ENCODE measurements at places on chromosomes 3 and 15.

DNA sequence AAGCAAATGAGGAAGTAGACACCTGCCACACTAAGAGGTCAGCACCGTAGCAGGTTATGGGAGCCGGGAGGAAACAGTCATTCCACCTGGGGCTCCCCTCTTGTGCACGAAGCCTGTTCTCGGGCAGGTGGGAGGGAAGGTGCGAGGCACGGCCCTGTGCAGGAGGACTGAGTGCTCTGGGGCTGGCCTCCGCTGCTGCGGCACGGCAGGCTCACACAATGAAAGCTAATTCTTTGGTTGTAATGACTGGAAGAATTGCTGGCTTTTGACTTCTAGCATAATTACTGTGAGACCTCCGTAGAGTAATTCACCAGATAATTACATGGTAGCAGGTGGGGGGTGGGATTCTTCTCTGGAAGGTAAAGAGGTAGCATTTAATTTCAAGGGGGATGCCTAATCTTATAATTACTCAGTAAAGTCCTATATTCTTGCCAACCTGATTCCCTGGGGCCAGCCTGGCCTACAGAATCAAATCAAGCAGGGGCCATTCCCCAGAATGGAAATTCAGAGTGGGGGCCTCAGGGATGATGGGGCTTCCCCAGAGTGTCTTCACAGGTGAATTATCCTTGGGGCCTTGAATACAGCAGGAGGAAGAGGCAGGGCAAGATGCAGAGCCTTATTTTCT, 129.1 kb downstream of the TPRA1 start:
- no peak overlapping the region for H3K27ac ChIP-seq
- no peak overlapping the region for H3K4me3 ChIP-seq
- no peaks in the 10 kb centered on the region for H3K4me1 ChIP-seq

GRCh38 chr3:130969621-130970020, 57.0 kb downstream of the ASTE1 start:
- no peaks in the 10 kb centered on the region for H3K27me3 ChIP-seq
- H3K4me1 ChIP-seq = peaks cover 1% of the 10 kb centered on the region
- H3K4me3 ChIP-seq = no peak overlapping the region
- H3K36me3 ChIP-seq = peaks cover 40% of the 10 kb centered on the region
- no peak for DNase-seq

DNA sequence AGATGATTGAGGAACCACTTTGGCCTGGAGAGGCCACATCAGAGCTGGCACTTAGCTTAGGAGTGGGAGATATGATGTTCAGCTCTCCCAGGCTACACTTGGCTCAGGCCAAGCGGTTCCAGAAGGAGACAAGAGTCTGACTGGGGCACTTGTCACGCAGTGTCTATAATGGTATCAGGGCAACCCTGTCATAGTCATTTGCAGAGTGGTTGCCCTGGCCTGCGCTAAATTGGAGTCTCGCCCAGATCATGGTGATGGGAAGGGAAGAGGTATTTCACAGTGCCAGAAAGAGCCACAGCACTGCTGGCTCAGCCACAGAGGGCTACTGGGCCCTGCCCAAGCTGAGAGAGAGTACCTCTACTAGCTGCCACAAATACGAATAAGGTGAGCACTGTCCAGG, 186.9 kb upstream of the CRBN start:
- no peaks in the 10 kb centered on the region for H3K27me3 ChIP-seq
- no peak for DNase-seq
- no peak overlapping the region for H3K27ac ChIP-seq
- H3K4me1 ChIP-seq = no peaks in the 10 kb centered on the region
- no peak overlapping the region for H3K4me3 ChIP-seq

- no peak for DNase-seq
- H3K36me3 ChIP-seq = no peaks in the 10 kb centered on the region
- H3K4me3 ChIP-seq = no peak overlapping the region
- H3K4me1 ChIP-seq = peaks cover 17% of the 10 kb centered on the region
- H3K27me3 ChIP-seq = peaks cover 1% of the 10 kb centered on the region
These were observed 69.2 kb upstream of the CSTA start for GRCh38 chr3:122255757-122256439.

DNA sequence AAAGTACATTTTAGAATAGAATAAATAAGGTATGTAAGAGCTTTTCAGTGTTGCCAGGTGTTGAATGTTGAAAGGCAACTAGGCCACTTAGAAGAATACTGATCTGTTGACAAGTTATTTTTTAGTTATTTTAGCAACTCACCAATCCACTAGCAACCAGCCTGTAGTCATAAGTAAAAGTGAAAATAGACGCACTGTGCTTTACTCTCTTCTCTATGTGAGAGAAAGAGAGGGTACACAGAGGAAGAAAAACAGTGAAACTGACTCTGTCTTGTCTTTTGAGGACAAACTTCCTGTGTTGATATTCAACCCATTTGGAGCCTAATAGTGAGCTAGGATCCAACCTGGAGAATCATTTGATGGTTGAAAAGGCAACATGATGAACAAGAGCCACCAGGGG, 327.1 kb upstream of the GOLIM4 start:
- H3K36me3 ChIP-seq = no peaks in the 10 kb centered on the region
- H3K4me1 ChIP-seq = no peaks in the 10 kb centered on the region
- no peaks in the 10 kb centered on the region for H3K27me3 ChIP-seq
- no peak overlapping the region for H3K27ac ChIP-seq
- H3K4me3 ChIP-seq = no peak overlapping the region

DNA sequence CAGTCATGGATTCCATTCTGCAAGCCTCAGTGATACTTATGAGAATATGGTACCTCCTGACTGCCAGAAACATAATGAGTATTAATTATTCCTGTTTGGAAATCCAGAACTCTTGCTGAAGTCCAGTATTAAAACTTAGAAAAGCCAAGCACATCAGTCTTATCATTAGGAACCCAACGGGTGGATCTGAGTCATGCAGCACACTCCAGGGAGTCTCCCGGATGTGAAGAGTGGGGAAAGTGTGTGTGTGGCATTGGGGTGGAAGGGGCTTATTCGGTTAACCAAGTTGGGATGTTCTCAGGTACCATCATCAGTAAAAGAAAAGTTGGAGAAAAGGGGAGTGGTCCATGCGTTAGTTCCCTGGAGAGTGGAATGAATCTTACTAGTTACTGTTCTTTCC, 181.1 kb downstream of the PLCL2 start:
- H3K4me1 ChIP-seq = peaks cover 17% of the 10 kb centered on the region
- no peak overlapping the region for H3K4me3 ChIP-seq
- peaks cover 55% of the 10 kb centered on the region for H3K36me3 ChIP-seq
- DNase-seq = no peak
- no peak overlapping the region for H3K27ac ChIP-seq
- no peaks in the 10 kb centered on the region for H3K27me3 ChIP-seq

DNA sequence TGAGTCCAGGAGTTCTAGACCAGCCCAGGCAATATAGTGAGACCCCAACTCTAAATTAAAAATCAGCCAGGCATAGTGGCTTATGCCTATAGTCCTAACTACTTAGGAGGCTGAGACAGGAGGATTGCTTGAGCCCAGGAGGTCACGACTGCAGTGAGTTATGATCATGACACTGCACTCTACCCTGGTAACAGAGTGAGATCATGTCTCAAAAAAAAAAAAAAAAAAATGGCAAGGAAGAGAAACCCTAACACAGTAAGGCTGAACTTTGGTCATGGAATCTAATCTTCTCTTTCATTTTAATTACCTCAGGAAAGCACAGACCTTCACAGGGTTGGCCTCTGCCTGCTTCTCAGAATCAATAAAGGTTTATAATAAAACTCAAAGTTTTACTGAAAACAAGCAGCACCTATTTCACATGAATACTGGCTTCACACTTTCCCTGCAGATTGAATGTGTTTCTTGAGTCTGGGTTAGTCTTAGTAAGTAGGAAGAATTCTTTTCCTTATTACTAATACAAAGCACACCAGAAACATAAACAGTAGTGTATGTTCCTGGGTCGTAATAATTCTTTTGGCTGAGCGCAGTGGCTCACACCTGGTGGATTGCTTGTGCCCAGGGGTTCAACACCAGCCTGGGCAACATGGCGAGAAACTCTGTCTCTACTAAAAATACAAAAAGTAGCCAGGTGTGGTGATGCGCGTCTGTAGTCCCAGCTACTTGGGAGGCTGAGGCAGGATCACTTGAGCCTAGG, 11.6 kb upstream of the NR2C2 start:
- H3K36me3 ChIP-seq = no peaks in the 10 kb centered on the region
- no peak overlapping the region for H3K4me3 ChIP-seq

DNA sequence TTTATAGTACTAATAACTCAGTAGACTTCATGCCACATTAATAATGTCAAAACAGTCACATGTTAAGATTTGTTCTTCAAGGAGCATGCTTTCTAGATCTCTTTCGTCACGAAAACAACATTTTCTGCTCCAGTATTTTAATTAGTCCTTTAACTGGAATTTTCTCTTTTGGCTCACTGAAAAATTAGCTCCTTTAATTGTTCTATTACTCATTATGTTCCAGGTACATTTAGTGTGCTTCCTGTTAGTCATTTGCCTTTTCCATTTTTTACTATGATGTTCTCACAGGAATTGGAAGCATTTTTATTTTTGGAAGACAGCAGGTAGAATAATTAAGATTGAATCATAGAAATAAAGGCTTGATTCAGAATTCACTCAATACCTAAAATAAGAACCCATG, 111.2 kb downstream of the SLC9A9 start:
- no peaks in the 10 kb centered on the region for H3K27me3 ChIP-seq
- no peak overlapping the region for H3K4me3 ChIP-seq
- no peak for DNase-seq
- no peak overlapping the region for H3K27ac ChIP-seq
- H3K36me3 ChIP-seq = no peaks in the 10 kb centered on the region

DNA sequence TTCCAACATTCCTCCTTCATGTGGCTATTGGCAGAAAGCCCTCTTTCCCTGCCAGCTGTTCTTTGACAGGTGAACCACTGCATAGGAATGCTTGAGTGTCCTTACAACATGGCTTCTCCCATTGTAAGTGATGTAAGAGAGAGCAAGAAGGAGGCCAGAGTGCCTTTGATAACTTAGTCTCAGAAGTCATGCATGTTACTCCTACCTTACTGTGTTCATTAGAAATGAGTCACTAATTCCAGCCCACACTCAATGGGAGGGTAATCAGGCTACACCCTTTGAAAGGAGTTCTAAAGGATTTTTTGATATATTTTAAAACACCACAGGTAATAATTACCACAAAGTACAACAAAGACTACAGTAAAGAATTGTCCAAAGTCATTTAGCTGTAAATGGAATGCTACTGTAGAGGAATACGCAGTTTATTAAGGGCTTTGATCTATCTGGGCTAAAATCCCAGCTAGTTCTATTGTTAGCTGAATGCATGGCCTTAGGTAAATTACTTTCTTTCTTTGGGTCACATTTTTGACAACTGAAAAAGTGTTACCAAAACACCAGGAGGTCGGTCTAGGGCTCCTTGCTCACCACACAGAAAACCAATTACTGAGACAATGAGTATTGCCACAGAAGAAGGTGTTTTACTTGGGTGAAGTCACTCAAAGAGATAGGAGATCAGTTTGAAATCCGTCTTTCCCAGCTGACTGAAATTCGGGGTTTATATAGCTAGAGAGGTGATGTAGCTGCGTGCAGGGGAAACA, 154.9 kb downstream of the GRM7 start:
- no peaks in the 10 kb centered on the region for H3K4me1 ChIP-seq
- H3K4me3 ChIP-seq = no peak overlapping the region
- no peaks in the 10 kb centered on the region for H3K27me3 ChIP-seq
- no peaks in the 10 kb centered on the region for H3K36me3 ChIP-seq
- no peak for DNase-seq
- H3K27ac ChIP-seq = no peak overlapping the region

DNA sequence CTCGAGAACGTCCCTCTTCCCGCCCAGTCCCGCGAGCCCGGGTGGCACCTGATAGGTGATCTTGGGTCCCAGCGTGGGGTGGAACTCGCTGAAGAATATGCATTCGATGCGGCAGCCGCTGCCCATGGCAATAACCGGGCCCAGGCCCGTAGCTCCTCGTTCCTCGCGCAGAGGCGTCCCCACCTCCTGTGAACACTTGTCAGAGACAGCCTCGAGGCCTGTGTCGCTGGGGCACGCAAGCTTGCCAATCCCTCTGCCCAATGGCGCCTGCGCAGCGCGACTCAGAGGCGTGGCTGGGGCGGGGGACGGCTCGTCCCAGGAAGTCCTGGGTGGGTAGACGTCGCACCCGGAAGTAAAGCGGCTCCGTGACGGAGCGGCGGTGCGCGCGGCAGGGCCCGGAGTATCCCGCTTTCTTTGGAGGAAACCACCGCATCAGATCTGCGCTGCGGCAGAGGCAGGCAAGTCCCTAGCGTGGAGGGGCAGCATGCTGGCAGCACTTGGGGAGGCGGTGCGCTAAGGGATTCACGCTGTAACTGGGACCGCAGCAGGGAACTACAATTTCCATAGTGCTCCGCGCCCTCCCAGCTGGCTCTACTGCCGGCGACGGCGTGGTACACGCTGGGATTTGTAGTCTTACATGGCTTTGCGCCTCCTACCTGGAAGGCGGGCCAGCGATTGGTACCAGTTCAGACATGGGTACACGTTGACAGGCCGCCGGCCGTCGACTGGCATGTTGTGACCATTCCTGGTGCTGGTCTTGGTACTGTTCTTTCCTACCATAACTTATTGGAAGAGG, at the start of the genes CYB561D2 and NPRL2:
Gene CYB561D2 (plus strand): TSS at position 336 of the 796 bp plus-strand sequence. CDS start 572 bp downstream, outside the sequence.
Gene NPRL2 (minus strand): TSS at position 249 of the 796 bp plus-strand sequence. CDS start 123 bp downstream, at position 126.
- H3K4me3 ChIP-seq = peak within 1 kb of the TSS; percentile 93
- DNase-seq = peak; percentile 99

DNA sequence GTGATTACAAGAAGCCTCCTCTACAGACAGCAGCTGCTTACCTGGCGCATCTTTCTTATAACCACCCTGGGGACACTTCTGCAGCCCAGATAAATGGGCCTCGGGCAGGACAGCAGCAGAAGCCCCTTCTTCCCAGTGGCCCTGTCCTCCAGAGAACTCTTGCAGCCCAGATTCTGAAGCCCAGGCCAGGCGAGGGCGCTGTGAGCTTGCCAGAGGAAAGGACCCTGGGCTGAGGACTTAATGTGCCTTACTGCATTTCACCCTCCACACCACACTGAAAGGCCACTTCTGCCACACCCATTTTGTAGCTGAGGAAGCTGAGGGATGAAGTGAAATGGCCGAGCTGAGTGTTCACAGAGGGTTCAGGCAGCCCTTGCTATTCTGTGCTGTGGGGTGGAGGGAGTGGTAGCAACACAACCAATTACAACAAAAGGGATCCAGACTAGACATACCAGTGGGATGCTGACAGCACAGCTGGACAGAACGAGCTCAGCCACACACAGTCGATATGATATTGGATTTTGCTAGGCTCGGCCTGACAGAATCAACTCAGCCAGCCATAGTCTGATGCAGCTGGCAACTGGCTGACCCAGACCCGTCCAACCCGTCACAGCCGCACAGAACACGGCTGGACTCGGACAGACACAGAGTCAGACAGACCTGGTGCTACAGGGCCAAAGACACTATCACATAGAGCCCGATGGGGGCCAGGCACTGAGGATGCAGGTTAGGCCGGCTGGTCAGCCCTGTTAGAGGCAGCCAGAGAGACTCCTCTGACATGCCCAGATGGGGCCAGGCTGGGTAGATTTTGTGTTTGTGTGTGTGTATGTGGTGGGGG, 7.3 kb downstream of the ACOX2 start:
- H3K27ac ChIP-seq = no peak overlapping the region
- peaks cover 5% of the 10 kb centered on the region for H3K4me1 ChIP-seq
- no peaks in the 10 kb centered on the region for H3K36me3 ChIP-seq
- H3K4me3 ChIP-seq = no peak overlapping the region

- peaks cover 3% of the 10 kb centered on the region for H3K4me1 ChIP-seq
- H3K27me3 ChIP-seq = peaks cover 2% of the 10 kb centered on the region
- H3K27ac ChIP-seq = no peak overlapping the region
- DNase-seq = no peak
These were observed 172.3 kb upstream of the PRICKLE2 start for GRCh38 chr3:64397573-64397972.

All from T-helper 2 cell treated with Interferon-gamma antibody and Interleukin-4, amounts not matched to agents 5 μg/mL and 100 μg/mL, for 36 hours (primary cell).